ENCODE measurements at places on chromosomes 11 and 22.

DNA sequence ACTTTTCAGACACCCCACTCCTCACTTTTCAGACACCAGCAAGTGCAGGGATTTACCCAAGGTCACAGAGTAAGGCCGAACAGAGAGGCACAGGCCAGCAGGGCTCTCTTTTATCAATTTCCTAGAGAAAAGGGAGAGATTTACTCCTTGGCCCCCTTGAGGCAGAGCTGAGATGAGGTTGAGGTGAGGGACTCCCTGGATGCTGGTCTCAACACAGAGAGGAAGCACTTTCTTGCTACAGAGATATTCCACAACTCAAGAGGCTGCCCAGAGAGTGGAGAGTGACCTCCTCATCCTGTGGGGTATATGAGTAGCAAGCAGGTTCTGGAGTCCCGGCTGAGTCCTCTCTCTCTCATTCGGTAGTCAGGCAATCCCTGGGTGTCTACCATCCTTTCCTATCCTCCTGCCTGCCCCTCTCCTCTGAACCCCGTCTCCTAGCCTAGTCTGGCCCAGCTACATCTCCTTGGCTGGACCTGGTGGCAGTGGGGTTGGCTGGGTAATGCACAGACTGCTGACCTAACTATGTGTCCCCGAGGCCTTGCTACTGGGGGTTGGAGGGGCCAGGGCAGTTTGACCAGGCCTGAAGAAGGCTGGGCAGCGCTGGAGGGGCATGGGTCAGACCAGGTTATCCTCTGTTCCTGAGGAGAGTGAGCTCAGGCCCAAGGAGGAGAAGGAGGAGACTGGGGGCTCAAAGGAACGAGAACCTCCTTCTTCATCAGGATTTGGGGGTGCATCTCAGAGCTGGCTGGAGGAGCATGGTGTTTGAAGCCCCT lies 1.8 kb upstream of the ARHGEF17 start:
- DNase-seq, result no peak

DNA sequence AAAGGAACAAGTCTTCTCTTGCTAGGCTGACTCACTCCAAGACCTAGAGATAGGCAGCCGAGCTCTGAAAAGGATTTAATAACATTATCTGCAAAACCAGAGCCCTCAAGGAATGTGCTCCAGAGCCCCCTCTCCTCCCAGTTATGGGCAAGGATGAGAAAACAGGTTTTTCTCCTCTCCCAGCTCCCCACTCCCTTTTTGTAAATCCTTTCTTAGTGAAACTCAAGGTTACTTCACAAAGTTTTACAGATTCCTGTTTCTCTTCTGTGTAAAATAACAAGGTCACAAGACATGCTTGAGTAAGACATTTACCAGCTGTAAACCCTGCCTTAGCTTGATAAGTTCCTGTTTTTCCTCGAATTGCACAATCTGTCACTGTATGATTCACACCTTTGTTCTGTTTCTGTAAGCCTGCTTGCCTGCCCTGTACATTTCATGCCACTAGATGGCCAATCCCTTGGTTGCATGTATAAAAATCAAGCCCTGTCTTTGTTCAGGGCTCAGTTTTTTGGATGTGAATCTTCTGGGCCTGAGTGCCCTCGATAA lies 489.4 kb downstream of the KCNA4 start:
- peak; percentile 9 for DNase-seq

DNA sequence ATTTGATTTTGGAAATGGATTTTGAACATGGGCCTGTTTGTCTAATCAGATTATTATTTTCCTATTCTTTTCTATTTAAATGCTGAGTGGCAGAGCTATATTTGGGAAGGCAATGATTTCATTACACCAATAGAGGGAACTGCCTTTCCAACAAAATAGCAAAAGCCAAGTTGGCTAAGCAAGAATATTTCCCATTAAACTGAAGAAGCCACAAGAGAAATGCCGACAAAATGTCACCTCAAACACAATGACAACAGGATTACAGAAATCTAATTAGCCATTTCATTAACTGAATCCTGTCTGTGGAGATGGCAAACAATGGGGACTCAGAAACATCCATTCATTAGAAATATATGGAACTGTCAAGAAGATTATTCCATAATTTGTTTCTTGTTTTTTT lies 1593.1 kb upstream of the RAG2 start:
- DNase-seq, result no peak

- no peak for DNase-seq
These were observed 12.7 kb upstream of the PRSS23 start for GRCh38 chr11:86787656-86788055.

DNA sequence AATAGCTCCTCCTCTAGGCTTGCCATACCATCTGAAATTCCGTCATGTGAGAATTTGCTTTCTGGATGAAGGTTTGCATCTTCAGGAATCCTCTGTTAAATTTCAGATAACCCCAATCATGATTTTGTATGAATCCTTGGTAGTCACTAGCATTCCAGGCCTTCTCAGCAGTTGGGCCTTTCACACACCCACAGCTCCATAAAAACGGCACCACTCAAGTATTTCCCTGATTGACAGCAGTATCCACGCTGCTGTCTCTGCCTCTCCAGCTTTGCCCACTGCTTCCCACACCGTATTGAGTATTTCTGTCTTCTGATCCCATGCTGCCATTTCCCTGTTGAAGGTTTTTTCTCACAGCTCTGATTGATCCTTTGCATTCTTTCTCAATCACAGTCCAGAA lies 208.7 kb upstream of the NCAM1 start:
- DNase-seq, result no peak
